Kidney (tissue), 22 donors: ENCODE measurements at places on chromosomes 13 and 19. TPM values are rescaled to one million over a fixed set of nuclear protein-coding genes. Genes with fewer than 3 reads are reported as not detected.

Gene ATP7B
- total RNA-seq, result 5.7 TPM

Gene STX10
- total RNA-seq, result 39.5 TPM

Gene ZNF274
- 42.4 TPM for total RNA-seq

Gene SOX1
- not detected for total RNA-seq

DNA sequence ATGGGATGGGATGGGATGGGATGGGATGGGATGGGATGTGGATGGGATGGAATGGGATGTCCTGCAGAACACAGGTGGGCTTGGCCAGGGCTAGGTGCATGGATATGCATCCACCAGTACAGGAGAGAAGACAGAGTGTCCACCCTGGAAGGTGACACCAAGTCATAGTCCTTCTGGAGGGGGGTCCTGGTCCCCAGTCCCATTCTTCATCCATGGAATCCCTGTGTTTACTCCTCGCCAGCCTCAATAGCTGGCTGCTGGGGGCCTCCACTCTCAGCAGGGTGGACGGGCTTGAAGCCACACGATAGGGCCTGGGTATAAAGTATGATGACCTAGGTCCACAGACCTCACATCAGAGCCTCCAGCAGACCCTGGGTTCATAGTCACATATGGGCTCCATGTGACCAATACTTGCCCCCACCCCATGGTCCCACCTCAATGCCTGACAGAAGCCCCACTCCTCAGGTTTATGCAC lies 40.1 kb downstream of the RFX2 start:
- DNase-seq, result no peak

DNA sequence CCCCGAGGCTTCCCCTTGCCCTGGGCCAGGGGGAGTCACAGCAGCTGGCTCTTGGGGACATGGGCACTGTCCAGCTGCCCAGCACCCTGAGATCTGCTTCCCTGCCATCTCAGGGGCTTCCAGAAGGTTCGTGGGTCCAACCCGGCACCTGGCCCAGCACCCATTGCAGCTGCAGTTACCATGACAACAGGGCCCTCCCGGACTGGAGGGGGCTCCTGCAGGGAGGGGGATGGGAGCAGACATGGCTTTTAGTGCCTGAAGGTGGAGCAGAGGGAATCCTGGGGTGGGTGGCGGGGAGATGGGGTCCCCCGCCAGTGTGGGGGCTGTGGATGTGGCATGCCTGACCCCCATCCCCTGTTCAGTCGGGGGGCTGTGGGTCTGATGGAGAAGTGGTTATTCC lies 14.7 kb downstream of the PIN1 start:
- no peak for DNase-seq

DNA sequence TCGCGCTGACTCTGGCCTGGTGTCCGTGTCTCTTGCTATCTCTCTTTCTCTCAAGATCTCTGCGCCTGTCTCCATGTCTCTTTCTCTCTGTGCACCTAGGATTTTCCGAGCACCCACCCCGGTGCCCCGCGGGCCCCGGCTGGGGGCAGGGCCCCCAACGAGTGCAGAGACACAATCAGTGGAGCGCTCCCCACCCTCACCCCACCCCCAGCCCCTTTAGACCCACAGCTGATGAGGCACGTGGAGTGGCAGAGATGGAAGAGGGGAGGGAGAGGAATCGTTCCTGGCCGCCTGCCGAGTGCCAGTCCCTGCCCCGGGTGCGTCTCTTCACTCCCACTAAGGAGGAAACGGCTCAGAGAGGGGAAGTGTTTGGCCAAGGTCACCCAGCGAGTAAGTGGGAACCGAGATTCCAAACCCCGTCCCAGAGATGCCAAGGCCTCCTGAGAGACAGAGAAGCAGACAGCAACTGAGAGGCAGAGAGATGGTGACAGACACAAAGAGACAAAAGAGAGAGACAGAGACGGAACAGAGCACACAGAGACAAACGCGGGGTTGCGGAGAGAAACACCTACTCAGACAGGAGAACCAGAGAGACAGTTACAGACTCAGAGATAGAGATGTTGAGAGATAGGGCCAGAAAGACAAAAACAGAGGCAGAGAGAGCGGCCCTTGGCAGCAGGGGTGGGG lies 626 bp upstream of the BCL3 start:
- no peak for DNase-seq

GRCh38 chr19:31943778-31944177 lies 401.6 kb upstream of the ZNF507 start:
- no peak for DNase-seq

DNA sequence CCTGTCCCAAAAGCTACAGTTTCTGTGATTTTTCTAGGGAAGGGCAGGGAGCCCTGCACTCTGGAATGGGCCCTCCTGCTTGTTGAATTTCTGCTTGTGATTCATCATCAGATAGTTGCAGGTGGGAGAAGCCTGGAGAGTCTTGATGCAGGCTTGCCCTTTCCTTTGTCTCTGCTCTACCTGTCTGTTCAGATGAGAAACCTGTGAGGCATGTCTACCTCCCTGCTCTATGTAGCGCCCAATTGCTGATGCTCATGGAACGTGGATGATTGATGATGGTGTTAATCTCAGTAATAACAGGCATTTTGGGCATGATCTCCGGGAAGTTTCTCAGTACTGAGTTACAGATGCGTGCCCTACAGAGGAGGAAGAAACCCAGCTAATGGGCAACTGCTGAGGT lies 10.9 kb upstream of the CBY2 start:
- DNase-seq, result no peak

- no peak for DNase-seq
Measured at GRCh38 chr13:53007872-53008271, 20.7 kb upstream of the OLFM4 start.

DNA sequence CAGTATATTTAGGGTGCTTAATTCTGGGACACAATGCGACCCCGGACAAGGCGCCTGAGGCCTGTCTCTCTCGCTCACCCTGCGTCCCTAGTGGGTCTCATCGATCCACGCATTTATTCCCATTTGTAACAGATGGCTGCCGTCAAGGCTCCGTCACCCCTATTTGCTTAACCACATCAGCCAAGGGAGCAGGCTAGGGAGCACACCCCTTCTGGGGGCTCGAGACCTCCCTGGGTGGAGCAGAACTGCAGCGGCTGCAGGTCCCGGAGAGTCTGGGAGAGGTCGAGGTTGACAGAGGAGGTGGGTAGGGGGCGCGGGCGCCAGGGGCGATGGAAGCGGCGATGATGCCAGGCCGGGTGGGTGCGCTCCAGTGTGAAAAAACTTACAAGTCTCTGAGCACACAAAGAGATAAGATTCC lies 507 bp downstream of the ALG5 start:
- peak; percentile 83 for DNase-seq

DNA sequence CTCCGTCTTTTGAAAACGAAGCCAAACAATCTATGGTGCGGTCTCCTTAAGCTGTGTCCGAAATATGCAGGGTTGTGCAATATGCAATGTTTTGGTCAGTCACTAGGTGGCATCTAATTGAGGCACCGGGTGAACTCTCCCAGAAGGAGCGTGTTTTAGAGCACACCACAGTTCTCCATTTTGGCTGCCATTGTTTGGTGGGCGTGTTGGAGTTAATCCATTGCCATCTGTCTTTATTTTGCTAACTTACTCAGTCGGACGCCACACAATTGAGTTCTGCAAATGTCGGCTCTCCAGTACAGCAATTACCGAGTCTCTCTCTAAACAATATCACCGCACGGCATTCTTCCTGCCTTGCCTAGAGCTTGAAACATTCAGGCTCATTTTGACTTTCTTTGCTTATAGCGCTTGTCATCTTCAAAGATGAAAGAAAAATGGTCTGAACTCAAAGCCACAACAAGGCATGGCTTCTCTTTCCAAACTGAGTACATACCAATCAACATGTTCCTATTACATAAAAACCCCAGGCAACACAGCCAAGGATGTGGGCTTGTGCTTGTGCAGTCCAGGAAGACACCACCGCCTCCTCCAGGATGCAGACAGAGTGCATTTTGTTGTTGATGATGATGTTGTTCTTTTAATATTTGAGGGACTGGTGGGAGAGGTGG lies 182.0 kb upstream of the SERP2 start:
- DNase-seq, result peak; percentile 32

DNA sequence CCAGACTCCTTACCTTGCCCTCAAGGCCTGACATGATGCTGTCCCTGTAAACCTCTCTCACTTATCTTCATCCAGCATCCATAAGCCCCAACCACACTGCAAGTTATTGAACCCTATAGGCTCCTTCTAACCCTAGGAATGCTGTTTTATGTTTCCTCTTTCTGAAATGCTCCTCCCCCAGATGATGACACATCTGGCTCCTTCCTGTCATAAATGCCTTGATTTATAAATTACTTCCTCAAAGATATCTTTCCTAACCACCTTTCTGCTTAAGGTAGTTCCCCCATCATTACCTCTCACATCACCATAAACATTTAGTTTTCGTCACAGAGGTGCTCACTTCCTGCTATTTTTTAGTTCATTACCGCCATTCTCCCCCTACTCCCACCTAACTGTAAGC lies 12.3 kb downstream of the RUBCNL start:
- no peak for DNase-seq

DNA sequence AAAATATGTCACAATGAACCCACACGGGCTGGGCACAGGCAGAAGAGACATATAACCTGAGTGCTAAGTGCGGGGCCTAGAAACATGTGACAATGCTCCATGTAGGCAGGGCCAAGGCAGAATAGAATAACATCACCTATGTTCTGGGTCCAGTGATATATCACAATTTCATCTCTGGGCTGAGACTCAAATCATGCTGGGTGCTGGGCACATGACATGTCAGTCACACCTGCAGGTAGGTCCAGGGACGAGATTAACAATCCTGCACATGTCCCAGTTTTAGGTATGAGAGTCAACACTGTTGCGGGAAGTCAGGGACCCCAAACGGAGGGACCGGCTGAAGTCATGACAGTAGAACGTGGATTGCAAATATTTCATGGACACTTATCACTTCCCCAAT lies 50.3 kb downstream of the ZNF99 start:
- no peak for DNase-seq

GRCh38 chr13:21606796-21607195 lies 2.8 kb upstream of the MICU2 start:
- DNase-seq, result no peak

GRCh38 chr13:113836768-113837559 lies 26.9 kb downstream of the GAS6 start:
- DNase-seq, result peak; percentile 60

- DNase-seq, result no peak
Measured at GRCh38 chr19:48578891-48579290, 26.9 kb downstream of the SULT2B1 start.

DNA sequence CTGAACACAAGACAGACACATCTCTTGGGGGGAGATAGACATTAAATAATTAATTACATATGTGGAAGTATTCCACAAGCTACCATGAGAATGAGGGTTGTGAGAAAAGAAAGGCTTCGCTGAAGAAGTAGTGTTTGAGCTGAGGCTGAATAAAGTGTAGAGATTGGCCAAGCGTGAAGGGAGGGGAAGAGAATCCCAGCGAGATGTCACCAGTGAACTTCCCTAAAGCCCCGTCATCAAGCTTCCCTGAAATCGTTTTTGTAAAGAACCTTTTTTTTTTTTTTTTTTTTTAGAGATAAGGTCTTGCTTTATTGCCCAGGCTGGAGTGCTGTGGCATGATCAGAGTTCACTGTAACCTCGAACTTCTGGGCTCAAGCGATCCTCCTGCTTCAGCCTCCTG lies 235.2 kb downstream of the KCNRG start:
- DNase-seq, result no peak

DNA sequence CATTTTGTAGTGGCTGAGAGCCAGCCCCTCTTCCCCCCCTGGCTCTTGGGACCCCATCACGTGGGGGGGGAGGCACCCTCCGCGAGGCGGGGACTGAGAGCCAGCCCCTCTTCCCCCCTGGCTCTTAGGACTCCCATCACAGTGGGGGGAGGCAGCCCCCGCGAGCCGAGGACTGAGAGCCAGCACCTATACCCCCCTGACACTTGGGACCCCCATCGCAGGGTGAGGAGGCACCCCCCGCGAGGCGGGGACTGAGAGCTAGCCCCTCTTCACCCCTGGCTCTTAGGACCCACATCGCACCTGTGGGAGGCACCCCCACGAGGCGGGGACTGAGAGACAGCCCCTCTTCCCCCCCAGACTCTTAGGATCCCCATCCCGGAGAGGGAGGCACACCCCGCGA lies 2426.5 kb upstream of the PCDH20 start:
- DNase-seq, result no peak

GRCh38 chr13:113164492-113164891 lies 6.0 kb downstream of the PROZ start:
- no peak for DNase-seq
